Astrocyte (in vitro differentiated cells and primary cell): ENCODE measurements at places on chromosomes 13 and 19.

- peak; percentile 81 for DNase-seq
Observed at GRCh38 chr19:3852614-3853254, 16.1 kb downstream of the ZFR2 start.

- no peak for DNase-seq
Observed at GRCh38 chr13:21546372-21546771, 57.6 kb downstream of the MICU2 start.

- DNase-seq: no peak
Observed at GRCh38 chr19:17824339-17824738, 3.0 kb upstream of the INSL3 start.

DNA sequence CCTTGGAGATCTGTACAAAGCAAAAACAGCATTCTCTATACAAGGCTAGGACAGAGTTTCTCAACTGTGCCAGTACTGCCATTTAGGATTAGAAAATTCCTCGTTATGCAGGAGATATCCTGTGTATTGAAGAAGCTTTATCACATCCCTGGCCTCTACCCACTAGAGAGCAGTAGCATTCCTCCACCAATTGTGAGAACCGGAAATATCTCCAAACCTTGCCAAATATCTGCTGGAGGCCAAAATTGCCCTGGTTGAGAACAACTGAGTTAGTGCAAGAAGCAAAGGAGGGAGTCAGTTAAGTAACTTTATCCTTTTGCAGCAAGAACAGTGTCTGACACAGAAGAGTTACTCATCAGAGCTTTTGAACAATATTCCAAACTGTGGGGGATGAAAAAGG is 16.2 kb upstream of the FREM2 start:
- peak; percentile 22 for DNase-seq

DNA sequence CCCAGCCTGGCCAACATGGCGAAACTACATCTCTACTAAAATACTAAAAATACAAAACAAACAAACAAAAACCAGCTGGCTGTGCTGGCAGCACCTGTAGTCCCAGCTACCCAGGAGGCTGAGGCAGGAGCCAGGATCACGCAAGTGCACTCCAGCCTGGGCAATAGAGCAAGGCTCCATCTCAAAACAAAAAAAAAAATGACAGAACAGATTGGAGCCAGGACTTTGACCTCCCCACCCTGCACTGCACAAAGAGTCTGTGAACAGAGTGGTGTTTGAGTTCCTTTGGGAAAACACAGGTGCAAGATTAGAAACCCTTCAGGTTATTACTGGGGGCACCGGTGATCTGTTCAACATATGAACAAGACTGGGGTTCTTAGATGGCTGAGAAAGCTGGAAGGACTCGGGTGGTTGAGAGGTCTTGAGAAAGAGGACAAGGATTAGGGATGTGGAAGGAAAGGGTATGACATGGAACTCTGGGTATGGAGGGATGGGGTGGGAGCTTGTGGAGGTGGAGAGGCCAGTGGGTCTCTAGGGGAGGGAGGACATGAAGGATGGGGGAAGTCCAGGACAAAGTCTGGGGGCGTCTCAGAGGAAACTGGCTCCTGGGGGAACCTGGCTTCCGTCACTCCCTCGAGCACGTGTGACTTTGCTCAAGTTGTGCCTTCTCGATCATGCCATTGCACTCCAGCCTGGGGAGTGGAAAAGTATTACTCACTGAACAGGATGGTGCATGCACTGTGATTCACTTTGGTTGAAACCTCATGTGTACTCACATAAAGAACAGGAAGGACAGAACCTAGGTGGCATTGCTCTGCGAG is 25.9 kb downstream of the RCN3 start:
- DNase-seq: peak; percentile 71

DNA sequence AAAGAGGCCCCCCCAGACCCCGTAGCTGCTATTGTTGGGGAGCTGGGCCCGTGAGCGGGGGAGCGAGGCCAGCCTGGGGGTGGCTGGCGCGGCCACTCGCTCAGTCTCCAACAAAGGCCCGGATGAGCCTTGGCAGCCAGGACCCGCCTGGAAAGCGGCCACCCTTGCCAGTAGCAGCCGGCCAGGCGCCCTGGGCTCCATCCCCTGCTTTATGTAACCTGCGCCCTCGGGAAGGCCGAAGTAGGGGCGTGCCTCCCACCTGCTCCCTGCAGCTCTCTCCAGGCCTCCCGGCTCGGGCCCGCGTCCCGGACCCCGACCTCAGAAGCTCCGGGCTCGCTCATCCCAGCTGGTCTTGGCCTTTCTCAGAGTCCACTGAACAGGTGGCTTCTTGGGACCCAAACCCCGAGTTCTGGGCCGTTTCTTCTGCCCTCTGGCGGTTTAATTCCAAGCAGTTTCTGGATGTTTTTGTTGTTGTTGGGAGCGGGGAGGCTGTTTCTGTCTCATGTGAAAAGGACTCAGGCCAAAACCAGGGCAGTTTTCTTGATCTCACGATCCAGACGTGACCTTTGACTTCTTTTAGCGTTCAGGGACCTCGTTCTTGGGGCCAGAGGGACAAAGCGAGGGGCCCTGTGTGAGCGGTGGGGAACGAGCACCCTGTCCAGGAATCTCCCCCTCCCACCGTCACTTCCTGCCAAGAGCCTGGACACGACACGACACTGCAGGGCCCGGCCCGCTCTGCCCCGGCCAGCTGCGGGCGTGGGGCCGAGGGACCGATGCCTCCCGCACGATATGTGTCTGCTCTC is 1.2 kb downstream of the CDC34 start:
- DNase-seq: peak; percentile 39

DNA sequence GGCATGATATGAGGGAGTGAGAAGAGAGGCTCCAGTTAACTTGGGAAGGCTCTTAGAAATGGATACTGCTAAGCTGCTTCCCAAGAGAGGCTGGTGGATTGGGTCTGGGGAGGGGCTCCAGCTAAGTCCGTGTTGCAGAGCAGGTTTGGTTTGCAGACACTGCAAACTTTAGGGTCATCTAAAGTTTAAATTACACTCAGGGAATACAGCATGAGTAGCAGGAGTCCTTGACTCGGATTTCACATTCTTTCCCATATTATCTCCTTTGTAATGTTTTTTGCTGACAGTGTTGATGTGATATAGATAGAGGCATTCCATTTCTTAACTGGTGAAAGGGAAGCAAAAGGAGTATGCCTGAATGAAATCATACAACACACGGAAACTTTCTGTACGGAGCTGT is 31.9 kb downstream of the SGCG start:
- peak; percentile 33 for DNase-seq

- peak; percentile 41 for DNase-seq
Observed at GRCh38 chr19:33227242-33227650, 1.6 kb upstream of the SLC7A10 start.

DNA sequence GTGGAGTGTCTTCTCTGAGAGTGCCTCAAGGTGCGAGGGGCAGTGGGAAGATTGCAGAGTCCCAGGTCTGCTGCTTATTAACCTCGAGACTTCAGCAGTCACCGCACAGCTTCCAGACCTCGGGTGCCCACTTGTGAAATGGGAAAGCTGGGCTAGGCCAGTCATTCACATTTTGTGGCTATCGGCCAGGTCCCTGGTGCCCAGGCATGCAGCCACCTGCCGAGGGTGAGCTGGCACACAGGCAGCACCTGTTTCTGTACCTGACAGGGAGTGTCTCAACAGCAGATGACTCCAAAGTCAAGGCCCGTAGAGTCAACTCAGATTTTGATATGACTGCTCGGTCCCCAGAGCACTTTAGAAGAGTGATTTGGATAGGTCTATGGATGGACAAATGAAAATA is 21.9 kb downstream of the UQCRFS1 start:
- DNase-seq: no peak

- no peak for DNase-seq
Observed at GRCh38 chr19:5092481-5092843, 123.5 kb downstream of the KDM4B start.
